A375 (cell line): ENCODE measurements at places on chromosomes 13 and 19. TPM values are rescaled to one million over a fixed set of nuclear protein-coding genes. Genes with fewer than 3 reads are reported as not detected.

Gene CYP2B6
- not detected in 2 replicates for total RNA-seq

Gene DMKN
- 16.5 and 24.2 TPM in 2 replicates for total RNA-seq

Gene ZNF728
- 0.19 TPM in 1 of 2 replicates, not detected in the other for total RNA-seq

Gene SMIM44
- not detected in 2 replicates for total RNA-seq

Gene CGB2
- total RNA-seq = not detected in 2 replicates

Gene FUT6
- total RNA-seq = not detected in 2 replicates

Gene HIF3A
- total RNA-seq = not detected in 2 replicates

Gene FARP1
- 32.1 and 32.9 TPM in 2 replicates for total RNA-seq

Gene FBXO27
- total RNA-seq = 12.2 and 21.4 TPM in 2 replicates

Gene RLN3
- total RNA-seq = not detected in 2 replicates

Gene ACP5
- total RNA-seq = 10.3 and 14.0 TPM in 2 replicates

Gene KLK14
- total RNA-seq = 0.85 TPM in 1 of 2 replicates, not detected in the other

Gene CYSLTR2
- total RNA-seq = not detected in 2 replicates

Gene SCEL
- total RNA-seq = 0.13 and 0.64 TPM in 2 replicates

Gene PCDH17
- total RNA-seq = 6.3 and 8.1 TPM in 2 replicates

Gene PLIN4
- total RNA-seq = 3.9 and 4.1 TPM in 2 replicates

Gene OR7D4
- total RNA-seq = not detected in 2 replicates

Gene NEK5
- 0.16 TPM in 1 of 2 replicates, not detected in the other for total RNA-seq

Gene PNMA8C
- total RNA-seq = 0.04 TPM in 1 of 2 replicates, not detected in the other

Gene NLRP11
- 0.75 and 1.3 TPM in 2 replicates for total RNA-seq

Gene LILRA1
- not detected in 2 replicates for total RNA-seq

Gene VRK3
- 12.9 and 16.6 TPM in 2 replicates for total RNA-seq

Gene AMER2
- total RNA-seq = under 0.01 TPM in 1 of 2 replicates, not detected in the other

Gene FOSB
- 34.9 and 45.0 TPM in 2 replicates for total RNA-seq

Gene SH2D3A
- 1.1 and 2.3 TPM in 2 replicates for total RNA-seq

Gene IGFL2
- 0.08 TPM in 1 of 2 replicates, not detected in the other for total RNA-seq

Gene OR1I1
- 0.11 TPM in 1 of 2 replicates, not detected in the other for total RNA-seq

Gene CBARP
- total RNA-seq = 2.1 and 3.9 TPM in 2 replicates

Gene SELENOW
- 264 and 283 TPM in 2 replicates for total RNA-seq

Gene BLOC1S3
- 3.6 and 3.7 TPM in 2 replicates for total RNA-seq

Gene KIRREL2
- 0.08 TPM in 1 of 2 replicates, not detected in the other for total RNA-seq

Gene IFNL1
- total RNA-seq = not detected in 2 replicates

Gene PRODH2
- not detected in 2 replicates for total RNA-seq

Gene SHC2
- total RNA-seq = 2.1 and 2.3 TPM in 2 replicates

Gene PTH2
- not detected in 2 replicates for total RNA-seq

Gene PDE4A
- 4.5 and 4.9 TPM in 2 replicates for total RNA-seq

Gene CFD
- 2.1 and 3.5 TPM in 2 replicates for total RNA-seq

Gene CLDND2
- total RNA-seq = 0.64 TPM in 1 of 2 replicates, not detected in the other

Gene CYP4F3
- 0.03 and 0.08 TPM in 2 replicates for total RNA-seq

Gene ZNF223
- total RNA-seq = 1.7 and 3.0 TPM in 2 replicates

Gene ADGRE3
- not detected in 2 replicates for total RNA-seq

Gene CCNA1
- 10.6 and 11.1 TPM in 2 replicates for total RNA-seq
